ENCODE measurements at places on chromosomes 12 and 14.
A peak's percentile ranks its signal among the peaks of the same experiment; 100 is the strongest.

DNA sequence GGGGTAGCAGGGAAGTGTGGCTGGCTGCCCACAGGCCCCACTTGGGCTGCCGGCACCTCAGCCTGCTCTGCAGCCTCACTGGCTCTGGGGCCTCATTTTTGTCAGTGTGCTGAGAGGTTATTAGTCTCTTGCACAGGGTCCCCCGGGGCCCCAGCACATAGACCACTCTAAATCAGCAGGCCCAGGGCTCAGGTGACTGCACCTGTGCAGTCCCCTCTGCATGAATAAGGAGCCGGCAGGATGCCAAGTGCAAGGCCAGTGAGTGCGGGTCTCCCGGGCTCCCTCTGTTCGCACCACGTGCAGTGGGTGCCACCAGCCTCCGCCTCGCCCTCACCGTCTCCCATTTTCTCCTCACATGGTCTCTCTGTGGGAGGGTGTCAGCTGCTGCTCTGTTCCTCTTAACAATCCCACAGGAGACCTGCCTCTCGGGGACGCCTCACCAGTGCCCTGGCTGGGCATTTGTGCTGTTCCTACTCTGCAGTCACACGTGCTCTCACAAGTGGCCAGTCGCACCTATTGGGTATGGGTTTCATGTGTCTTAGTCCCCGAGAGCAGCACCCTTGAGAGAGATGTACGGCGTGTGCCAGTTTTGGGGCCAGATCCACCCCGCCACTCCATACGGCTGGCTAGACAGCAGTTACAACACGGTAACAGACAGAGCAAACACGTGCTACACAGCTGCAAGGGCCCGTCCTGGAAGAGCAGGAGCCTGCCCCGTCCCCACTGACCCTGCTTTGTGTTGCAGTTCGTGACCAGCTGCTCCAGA is 40.4 kb downstream of the MMAB start:
- no peak for DNase-seq

GRCh38 chr12:41972196-41972595 is 172.5 kb downstream of the GXYLT1 start:
- no peak for DNase-seq

DNA sequence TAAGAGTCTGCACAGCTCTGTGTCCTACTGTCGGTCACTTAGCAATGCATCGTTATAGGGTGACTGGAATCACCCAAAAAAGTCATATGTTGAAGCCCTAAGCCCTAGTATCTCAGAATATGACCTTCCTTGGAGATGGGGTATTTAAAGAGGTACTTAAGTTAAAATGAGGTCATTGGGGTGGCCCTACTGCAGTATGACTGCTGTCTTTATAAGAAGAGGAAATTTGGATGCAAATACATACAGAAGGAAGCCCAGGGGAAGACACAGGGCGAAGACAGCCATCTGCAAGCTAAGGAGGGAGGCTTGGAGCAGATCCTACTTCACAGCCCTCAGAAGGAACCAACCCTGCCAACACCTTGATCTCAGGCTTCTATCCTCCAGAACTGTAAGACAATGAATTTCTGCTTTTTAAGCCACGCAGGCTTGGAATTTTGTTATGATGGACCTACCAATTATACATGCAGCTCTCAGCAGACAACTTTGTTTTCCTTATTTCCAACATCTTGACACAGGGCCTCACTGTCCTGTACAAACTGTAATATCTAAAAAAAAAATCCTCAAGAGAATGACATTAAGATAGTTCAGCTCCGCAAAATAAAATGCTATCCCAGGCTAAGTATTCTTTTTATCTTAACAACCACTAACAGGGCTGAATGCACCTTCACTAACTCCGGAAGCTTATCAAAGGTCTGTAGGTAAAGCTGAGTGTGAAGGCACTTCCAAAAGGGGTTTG is 40.4 kb downstream of the ZFP36L1 start:
- no peak for DNase-seq

DNA sequence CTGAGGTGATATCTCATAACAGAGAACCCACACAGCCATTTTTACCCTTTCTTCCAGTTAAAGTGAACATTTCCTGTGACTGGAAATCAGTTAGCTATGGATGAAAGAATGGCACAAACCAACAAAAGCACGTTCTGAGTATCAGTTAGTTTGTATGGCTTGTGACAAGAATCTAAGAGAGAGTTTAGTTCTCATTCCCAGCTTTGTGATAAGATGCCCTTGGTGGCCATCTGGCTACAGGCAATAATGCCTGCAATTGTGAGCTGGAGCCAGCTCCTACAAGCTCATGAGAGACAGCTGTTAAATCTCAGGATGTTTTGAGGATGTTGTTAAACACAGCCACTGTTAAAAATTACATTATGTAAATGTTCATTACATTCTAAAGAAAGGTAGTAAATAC is 122.0 kb upstream of the FRMD6 start:
- DNase-seq, result no peak

- DNase-seq, result peak; percentile 26
Observed at GRCh38 chr12:65665817-65666216, 158.5 kb upstream of the HMGA2 start.

GRCh38 chr14:100726550-100727085 is at the start of gene DLK1:
TSS of gene DLK1 (plus strand) at chr14:100726892. CDS start at chr14:100727069, 177 bp downstream.
- DNase-seq, result no peak

GRCh38 chr14:95490727-95491451 is 25.6 kb downstream of the SYNE3 start:
- no peak for DNase-seq

DNA sequence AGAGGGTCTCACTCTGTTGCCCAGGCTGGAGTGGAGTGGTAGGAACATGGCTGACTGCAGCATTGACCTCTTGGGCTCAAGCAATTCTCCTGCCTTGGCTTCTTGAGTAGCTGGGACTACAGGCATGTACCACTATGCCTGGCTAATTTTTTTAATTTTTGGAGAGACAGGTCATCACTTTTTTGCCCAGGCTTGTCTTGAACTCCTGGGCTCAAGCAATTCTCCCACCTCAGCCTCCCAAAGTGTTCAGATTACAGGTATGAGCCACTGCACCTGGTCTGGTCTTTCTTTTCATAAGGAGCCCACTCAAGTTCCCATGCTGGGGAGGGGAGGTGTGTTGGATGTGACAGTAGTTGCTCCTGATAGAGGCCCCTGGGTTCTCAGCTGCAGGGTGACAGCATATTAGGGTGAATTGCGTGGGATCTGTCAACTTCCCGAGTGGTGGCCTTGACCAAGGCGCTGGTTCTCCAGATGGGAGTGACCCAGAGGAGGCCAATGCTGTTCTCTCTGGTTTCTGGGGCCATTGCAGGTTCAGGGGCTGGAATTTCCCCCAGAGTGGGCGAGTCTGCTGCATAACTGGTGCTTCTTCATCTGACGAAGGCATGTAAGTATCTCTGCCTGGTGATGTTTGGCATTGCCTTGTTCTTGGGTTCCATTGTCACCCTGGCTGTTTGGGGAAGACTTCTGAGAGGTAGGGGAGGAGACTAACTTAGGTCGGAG is 52.4 kb upstream of the ESRRB start:
- no peak for DNase-seq

DNA sequence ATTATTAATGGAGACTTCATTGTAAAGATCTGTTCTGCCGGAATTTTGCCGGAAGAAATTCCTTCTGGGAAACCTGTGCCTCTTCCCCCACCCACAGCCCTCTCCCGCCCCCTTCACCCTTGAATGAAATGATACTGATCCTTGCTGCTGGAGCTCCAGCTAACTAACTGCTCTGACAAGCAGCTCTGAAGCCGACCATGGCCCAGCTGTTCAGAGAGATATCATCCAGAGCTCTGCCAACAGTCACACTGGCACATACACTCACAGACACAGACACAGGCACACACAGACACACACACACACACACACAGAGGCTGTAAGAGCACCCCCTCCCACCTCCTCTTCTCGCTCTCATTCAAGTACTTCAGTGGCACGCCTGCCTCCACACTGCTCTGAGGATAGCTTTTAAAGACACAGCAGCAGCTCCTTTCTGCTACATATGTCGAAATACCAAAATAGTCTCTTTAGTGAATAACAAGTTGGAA is 88.6 kb downstream of the R3HDM2 start:
- no peak for DNase-seq

DNA sequence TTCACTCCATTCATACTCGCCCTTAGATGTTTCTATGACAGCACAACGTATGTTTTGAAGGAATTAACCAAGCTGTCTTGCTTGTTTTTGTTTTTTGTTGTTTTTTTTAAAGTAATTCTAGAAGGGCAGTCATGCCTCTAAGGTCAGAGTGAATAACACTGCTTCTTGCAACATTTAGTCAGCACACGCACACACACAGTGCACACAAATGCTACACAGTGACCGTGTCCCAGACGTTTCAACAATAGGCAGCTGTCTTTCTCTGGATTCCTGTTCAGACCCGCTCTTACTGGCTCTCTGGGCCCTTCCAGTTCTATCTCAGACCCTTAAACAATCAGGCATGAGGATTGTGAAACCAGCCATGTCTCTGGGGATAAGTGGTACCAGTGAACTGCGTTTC is 351.0 kb upstream of the FKBP4 start:
- DNase-seq, result no peak

DNA sequence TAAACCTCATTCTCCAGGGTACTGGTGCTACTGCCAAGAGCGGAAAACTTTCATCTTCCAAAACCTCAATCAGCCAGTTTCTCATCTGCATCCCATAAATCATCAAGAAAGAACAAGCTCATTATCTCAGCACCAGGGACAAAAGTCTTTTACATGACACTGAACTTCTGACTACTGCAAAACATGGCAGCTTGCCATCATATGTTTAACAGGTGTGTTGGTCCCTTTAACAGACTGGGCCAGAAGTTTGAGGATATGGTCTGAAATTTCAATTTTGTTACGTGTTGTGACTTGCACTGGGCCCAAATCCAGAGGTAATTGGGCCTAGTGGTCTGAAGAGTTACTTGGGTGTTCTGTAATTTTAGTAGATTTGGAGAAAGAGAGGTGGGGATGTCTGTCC is 305.4 kb upstream of the SEL1L start:
- DNase-seq, result no peak

DNA sequence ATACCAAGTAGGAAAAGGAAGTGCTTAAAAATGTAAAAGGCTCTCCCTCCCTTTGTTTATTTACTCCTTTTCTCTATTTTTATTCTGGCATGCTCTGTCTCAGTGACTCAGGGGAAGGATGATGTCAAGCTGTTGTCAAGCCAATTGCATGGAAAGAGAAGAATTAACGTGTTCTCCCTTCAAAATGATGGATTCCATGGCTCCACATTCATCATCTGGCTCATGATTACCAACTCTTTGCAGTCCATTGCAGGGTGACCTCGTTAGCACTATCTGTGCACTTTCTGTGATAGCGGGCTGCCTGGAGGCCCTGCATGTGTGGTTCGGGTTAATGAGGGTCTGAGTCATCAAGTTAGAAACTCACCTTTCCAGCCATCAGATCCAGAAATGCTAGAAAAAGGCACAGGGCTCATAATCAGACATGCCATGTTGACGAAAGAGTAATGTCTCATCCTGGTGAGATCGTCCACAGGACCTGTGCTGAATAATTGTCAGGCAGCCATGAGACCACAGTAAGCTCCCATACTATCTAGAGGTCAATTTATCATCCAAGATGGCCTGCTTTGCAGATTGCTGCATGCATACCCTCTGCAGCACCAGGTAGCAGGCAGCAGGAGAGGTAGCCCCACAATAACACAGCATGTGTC is 79.2 kb upstream of the BTG1 start:
- no peak for DNase-seq

DNA sequence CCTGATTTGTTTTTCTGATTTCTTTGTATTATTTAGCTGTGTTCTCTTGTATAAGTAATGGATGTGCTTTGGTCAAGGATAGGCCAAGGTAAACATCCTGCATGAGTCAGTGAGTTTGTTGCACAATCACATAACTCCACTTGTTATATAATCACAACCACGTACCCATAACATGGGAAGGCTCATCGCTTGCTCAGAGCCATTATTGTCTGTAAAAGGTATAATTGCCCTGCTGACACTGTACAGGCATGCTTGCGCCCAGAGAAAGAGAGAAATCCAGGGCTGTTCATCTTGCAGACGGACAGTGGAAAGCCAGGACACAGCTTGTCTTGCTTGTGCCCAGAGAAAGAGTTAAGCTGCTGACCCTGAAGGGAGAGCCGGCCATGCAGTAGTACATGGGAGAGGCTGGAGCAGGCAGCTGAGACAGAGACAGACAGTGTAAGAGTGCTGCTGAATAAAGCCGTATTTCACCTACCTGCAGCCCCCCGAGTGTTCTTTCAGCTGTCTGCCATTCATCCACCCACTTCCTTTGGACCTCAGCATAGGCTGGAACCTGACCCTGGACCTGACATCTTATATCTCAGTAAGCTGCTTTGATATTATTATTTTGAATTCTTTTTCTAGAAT is 174.7 kb upstream of the DAAM1 start:
- no peak for DNase-seq

DNA sequence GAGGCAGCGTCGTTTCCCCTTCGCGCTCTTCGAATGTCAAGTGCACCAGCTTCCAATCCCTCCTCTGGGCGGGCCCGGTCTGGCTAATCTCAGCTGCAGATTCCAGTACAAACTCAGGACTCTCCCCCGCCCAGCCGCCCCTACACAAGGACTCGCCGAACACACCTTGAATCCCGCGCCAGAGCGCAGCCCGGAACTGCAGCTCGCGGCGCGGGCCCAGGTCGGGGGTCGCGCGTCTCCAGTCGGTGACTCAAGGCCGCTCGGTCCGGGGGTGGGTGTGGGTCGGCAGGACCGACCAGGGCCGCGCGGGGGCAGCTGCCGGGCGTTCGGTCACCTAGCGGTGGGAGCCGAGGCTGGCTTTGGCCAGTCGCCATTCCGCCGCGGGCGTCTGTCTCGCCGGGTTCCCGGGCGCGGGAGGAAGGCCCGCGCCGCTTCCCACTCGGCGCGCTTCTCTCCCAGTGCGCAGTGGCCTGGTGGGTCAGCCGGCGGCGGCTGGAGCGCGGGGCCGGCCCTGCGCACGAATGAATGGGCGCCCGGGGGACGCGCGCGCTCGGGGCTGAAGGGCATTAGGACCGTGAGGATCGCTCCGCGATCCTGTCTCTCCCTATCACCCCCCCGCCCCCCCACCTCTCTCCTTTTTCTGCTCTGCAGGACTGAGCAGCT is at the start of gene GALNT16:
GALNT16 (plus strand) TSS at position 632 of the 663 bp plus-strand sequence. CDS start 133 bp downstream, outside the sequence.
- no peak for DNase-seq

GRCh38 chr12:56658921-56659320 is 13.1 kb upstream of the ATP5F1B start:
- no peak for DNase-seq

GRCh38 chr12:26523708-26524150 is 309.3 kb downstream of the ITPR2 start:
- no peak for DNase-seq

DNA sequence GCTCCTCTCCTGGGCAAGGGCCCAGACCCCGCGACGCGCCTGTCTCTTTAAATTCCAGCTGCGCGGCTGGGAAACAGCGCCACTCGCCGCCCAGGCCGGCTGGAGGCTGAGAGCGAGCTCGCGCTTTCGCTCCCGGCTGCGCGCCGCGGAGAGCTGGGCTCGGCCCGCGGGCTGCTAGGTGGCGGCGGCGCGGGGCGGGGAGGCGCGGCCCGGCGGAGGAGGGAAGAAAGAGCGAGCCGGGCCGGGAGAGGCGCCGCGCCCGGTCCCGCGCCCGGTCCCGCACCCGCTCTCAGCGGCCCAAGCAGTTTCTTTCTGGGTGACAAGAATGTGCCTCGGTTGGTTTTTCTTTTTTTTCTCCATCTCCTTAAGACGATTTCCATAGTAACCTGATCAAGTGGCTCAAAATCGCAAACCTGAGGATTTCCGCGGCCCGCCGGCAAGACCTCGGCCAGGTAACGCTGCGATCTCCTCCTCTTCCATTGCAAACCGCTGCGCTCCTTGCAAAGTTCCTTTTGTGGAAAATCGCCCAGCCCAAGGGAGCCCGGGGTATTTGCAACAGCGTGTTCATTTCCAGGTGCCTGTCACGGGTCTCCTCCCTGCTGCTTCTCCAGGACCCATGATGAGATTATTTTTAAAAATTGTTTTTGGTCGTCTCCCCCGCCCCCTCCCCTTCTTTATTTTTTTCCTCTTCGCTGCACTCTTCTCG is 259.5 kb upstream of the E2F7 start:
- peak; percentile 64 for DNase-seq
